ENCODE measurements at places on chromosomes 12 and 14. TPM values are rescaled to one million over a fixed set of nuclear protein-coding genes. Genes with fewer than 3 reads are reported as not detected.

GRCh38 chr12:82682851-82683261 is 3.9 kb upstream of the TMTC2 start:
- no peak for DNase-seq

GRCh38 chr14:21436567-21437062 is 19.3 kb downstream of the CHD8 start:
- DNase-seq, result no peak

GRCh38 chr12:116418551-116418950 is 140.6 kb upstream of the MAP1LC3B2 start:
- DNase-seq, result no peak

Gene IQSEC3
- total RNA-seq, result 0.91 TPM

Gene CCDC60
- not detected for total RNA-seq

- DNase-seq, result no peak
These were observed 63.1 kb upstream of the LIN7A start for GRCh38 chr12:81000831-81001230.

Gene CD163
- total RNA-seq, result 5.9 TPM

GRCh38 chr12:131218026-131218922 is 264.6 kb downstream of the ADGRD1 start:
- DNase-seq, result no peak

Gene GSC
- not detected for total RNA-seq

Gene AHNAK2
- total RNA-seq, result 0.06 TPM

GRCh38 chr12:26678697-26679660 is 154.0 kb downstream of the ITPR2 start:
- DNase-seq, result no peak

GRCh38 chr14:101599234-101599885 is 38.1 kb downstream of the DIO3 start:
- no peak for DNase-seq

DNA sequence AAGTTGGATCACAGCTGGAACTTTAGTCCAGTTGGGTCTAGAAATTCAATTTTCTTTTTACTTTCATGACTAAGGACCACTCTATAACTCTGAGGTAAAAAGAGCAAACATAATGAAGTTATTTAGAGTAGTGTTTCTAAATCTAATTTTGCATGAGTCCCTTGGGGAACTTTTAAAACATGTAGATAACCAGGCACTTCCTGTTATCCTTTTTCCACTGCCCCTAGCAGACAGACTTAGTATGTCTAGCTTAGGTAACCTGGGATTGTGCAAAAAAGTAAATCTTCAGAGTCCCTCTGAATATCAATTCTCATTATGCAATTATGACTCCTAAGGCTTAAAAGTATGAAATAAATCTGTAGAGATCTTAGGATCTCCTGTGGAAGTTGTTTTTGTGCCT is 371.2 kb downstream of the DIO2 start:
- no peak for DNase-seq

DNA sequence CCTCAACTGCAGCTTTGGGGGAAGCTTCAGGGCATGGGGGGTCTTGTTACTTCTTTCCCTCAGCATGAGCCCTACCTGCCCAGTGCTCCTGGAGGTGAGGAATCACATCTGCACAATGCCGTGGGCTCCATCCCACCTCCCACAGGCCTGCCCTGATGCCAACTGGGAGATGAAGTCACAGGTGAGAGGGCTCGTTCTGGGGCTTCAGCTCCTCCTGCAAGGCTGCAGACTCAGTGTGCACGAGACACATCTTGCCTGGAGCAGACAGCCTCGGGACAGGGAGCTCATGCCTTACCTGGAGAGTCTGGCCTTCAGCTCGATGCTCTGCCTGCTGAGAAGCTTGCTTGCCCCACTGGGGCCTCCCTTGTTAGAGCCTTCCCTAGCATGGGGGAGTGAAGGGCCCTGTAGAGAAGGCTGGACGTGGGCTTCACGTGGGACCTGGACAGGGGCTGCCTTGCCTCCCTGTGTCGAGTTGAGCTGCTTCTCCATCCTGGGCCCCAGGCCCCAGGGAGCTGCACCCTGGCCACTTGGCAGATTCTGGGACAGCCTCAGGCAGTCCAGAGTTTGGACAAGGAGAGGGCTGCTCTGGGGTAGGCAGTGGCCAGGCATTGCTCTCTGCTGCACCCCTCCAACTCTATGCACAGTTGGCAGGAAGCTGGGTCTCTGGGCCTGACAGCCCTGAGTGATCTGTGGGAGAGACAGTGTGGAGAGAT is 171.4 kb downstream of the KIF26A start:
- no peak for DNase-seq

Gene ANKS1B
- 0.28 TPM for total RNA-seq

DNA sequence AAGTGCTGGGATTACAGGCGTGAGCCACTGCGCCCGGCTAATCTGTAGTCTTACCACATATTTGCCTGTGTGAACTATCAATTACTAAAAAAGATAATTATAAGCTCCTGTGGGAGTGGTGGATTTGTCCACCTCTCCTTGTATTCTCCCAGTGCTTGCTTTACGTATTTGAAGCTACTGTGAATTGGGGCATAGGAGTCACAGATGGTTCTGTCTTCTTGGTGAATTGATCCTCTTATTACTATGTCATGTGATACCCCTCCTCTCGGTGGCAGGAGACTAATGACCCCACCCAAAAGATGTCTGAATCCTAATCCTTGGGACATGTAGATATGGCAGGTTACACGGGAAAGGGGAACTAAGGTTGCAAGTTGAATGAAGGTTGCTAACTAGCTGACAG is 11.8 kb downstream of the GPR132 start:
- no peak for DNase-seq

Gene STXBP6
- not detected for total RNA-seq

DNA sequence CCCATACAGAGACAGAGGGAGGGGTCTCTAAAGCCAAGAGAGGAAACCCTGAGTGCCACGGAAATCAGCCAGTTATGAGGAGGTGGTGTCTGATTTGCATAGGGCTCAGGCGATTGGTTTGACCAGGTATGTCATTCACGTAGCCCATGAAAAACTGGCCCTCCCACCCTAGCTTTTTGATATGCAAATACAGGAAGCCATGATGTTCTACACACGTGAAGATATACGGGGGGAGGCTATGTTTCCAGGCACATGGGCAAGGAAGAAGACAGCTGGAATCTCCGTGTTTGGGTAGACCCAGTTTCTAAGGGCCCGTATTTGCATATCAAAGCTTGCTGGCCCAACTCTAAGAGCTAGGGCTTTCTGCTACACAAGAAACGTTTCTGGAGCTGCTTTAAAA is 717.8 kb upstream of the SEL1L start:
- no peak for DNase-seq

- no peak for DNase-seq
These were observed 50.5 kb downstream of the SAMD4A start for GRCh38 chr14:54617467-54617866.

DNA sequence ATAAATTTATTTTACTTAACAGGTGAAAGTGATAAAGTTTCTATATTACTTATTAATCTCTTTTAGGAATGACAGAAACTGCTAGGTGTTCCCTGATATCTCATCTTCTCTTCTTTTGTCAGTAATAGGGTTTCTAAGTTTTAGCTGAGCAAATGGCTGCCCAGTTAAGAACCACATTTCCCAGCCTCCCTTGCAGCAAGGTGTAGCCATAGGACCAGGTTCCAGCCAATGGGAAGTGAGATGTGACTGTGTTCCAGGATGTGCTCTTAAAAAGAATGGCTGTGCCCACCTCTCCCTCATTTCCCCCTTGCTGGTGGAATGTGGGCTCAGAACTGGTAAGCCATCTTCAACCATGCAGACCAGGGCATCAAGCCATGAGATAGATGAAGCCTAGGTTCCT is 165.6 kb downstream of the HELB start:
- no peak for DNase-seq

DNA sequence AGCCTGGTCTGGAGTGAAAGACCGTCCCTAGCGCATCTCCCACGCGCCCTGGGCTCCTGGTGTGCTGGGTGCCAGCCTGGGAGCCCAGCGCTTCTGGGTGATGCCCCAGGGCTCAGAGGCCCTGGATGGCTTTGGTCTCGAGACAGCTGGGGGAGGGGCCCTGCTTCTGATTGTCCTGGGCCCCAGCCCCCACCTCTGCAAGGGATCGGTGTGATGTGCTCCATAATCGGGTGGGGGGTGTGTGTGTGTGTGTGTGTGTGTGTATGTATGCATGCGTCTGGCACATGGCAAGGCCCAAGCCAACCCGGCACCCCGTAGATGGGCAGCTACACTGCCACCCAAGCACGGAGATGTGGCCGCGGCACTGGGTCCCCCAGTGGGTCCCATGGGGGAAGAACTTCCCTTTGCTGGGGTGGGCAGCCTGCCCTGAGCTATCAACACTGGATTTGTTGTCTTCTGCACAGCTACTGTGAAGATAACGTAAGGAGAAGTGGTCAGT is 3.1 kb downstream of the ZBTB42 start:
- no peak for DNase-seq

DNA sequence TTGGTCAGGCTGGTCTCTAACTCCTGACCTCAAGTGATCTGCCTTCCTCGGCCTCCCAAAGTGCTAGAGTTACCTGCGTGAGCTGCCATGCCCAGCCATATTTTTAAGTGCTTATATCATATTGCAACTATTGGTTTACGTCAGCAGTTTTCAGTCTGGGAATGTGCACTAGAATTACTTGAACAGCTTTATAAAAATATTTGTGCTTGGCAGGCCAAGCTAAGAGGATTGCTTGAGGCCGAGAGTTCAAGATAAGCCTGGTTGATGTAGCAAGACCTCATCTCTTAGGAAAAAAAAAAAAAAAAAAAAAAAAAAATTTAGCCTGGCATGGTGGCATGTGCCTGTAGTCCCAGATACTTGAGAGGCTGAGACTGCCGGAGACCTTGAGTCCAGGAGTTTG is 17.1 kb downstream of the KIAA0586 start:
- no peak for DNase-seq

Gene ACVRL1
- total RNA-seq, result 0.15 TPM

DNA sequence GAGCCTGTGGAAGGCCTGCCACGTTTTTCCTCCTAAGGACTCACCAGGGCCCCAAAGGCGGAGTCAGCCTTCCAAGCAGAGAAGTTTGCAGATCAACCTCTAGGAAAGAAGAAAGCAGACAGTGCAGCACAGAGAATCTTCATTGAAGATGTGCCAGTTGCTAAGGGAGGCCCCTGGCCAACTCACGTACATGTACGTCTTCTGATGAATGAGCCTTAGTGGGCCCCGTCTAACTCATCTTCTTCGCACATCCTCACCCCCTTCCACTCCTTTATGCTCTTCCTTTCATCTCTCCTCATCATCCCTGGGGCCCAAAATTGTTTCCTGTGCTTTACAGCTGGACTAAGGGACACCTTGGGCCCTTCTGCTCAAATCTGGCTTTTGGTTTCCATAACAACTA is 703.0 kb upstream of the TBX3 start:
- no peak for DNase-seq

DNA sequence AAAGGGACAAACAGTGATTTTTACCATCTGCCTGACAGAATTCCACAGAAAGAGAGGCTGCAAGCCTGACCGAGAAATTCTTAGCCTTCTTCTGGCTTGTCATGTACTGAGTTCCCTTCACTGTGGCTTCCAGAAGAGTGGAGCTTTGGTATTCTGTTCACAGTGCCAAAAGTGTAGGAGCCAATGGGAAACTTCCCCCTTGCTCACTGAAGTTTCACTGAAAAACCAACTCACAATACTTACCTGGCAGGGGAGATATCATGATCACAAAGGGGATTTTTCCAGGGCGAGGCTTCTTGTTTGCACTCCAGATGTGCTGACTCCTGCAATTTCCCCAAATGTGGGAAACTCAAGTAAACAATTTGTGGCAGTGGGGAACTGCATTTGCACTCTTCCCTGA is 31.7 kb upstream of the MMP19 start:
- DNase-seq, result no peak

DNA sequence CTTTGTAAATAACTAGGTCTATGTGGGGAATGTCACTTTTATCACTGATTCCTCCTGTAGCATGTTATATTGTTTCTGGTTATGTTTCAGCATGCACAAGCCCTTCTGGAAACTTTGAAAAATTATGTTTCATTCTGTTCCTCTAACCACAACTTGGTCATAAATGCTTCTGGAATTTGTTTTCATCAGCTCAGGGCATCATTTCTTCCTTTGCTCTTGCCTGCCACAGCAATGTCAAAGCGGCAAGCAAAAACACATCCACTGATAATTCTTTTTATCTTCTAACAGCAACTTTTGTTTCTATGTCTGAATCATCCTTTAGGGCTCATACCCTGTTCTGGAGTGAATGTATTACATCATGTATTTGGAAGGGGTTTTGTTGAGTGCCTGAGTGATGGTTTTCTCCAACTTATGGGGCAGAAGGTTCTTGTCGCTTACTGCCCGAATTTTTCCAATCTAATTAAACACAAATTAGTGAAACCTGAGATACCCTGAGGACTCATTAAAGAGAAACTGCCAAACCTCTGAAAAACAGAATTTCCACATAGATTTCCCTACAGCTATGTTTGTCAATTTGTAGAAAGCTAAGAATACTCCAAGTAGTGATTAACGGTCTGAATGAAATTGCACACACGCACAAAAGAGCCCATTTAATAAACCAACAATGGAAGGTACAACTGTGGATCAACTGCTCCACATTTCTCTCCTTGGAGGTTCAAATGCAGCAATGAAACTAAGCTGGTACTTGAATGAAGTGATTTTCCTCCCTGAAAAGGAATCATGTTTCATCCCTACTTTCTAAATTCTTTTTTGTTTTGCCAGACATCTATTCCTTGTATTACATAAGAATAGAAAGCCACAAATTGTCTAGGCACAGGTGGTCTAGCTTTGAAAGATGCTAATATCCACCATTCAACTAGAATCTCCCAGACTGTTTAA is 173.5 kb upstream of the KRR1 start:
- DNase-seq, result no peak

DNA sequence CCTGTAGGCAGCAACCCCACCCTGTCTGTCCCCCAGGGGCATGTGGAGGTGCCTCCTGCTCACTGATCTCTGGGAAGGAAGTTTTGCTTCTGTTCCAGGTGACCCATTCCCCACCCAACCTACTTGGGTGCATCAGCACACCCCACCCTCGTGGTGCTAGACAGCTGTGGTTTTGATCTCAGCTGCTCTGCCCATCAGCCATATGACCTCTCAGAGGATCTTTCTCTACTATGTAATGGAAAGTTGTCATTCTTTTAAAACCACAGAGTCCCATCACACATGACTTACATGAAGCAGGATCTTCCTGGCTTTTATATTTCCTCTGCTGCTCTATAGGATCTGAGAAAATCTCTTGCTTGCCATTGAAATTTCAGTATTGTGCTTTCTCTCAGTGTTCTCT is 13.5 kb upstream of the KRT82 start:
- DNase-seq, result no peak
